ELF-1 (cell line): ENCODE measurements at places on chromosomes 1 and 21.
A peak's percentile ranks its signal among the peaks of the same experiment; 100 is the strongest.

- no peak for DNase-seq
Measured at GRCh38 chr1:84069236-84069845, 70.4 kb upstream of the TTLL7 start.

DNA sequence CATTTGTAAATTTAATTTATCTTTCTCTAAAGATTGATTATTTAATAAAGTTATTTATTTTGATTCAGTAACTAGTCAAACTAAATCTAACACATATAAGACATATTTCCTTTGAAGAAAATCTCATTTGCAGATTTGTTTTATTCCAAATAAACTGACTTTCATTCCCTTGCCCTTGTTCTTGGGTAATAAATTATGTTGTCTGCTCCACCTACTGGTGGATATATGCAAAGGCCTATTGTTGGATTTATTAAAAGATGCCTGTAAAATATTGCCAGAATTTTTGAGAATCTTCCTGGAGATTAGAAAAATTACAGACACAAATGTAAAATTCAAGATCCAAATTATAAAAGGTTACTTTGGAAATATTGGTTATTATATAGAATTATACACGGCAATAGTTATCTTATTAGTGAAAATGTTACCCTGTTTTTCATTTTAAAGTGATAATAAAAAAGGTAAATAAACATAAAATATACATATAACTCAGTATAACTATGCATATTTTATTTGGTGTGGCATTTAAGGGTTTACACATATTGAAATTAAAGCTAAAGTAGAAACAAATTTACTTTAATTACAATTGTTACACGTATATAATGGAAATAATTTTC, 116.1 kb downstream of the SPATA17 start:
- DNase-seq: no peak

GRCh38 chr1:80646053-80646452, 1154.7 kb upstream of the ADGRL2 start:
- no peak for DNase-seq

GRCh38 chr1:169427081-169427641, at the start of gene CCDC181:
CCDC181 (minus strand) TSS chr1:169427474; CDS start chr1:169424927, 2,547 bp downstream.
- peak; percentile 87 for DNase-seq

DNA sequence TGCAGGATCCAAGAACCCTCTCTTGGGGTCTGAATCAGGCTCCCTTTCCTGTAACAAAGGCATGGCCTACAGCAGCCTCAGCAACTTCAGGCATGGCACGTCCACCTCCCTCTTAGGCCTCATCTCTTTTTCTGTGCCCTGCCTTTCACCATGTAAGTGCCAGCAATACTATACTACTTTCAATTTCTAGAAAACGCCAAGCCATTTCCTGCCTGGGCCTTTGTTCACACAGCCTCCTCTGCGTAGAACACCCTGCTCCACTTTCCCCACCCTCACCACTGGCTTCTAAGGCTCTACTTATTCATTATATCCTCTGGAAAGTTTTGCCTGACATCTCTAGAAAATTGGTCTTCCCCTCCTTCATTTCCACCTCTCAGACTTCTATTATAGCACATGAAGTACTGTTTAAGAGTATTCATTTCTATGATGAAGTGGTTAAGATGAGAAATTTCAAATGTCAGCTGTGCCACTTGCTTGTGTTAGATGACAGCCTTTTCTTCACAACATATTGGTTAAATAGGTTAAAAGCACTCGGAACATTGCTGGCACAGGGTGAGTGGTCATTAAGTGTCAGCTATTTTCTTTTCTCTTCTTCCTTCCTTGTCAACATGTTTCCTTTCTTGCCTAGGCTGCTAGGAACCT, 41.6 kb upstream of the VWA5B1 start:
- DNase-seq: no peak

DNA sequence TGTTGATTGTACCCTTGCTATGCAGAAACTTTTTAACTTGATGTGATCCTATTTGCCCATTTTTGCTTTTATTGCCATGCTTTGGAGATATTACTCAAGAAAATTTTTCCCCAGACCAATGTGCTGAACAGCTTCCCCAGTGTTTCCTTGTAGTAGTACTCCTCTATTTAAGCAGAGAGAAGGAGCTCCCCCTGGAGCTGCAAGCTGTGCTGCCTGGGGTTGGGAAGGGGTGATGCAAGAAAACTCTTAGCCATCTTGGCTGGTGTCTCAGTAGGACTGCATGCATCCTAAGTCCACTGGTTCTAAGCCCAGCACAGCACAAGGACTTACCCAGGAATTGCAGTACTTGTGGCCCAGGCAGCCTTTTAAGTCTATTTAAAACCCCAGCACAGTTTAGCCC, 121.6 kb downstream of the NTMT2 start:
- DNase-seq: peak; percentile 23

DNA sequence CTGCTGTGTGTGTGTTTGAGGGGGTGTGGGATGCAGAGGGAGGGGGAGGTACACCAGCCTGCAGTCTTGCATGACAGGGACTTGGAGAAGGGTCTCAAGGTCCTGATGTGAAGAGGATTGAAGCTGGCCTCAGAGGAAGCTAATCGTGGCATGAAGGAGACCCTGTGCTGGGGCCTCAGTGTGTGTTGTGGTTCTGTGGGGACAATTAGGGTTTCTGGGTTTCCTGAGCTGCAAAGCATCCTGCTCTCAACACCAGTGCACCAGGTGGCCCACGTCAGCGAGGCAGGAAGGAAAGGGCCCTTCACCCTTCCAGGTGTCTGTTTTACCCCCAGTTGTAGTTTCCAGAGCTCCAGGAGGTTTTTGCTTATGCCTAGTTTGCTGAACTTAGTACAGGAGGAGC, 52.8 kb downstream of the TENT5C start:
- no peak for DNase-seq

- DNase-seq: no peak
Measured at GRCh38 chr1:87743256-87743655, 414.6 kb downstream of the LMO4 start.

- DNase-seq: no peak
Measured at GRCh38 chr1:160338580-160338979, 4.5 kb downstream of the COPA start.

DNA sequence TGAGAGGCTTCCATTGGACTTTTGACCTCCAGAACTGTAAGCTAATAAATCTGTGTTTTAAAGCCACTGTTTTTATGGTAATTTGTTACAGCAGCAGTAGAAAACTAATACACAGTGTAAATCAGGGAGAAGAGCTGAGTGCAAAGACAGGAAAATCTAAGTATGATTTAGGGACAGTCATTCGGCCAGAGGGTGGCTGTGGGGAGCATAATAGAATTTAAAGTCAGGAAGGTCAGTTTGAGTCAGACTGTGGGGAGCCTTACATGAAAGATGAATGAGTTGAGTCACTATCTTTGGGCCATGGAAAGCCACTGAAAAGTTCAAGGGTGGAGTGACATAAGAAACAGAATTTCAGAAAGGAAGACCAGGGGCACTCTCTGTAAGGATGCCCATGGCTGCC, 52.4 kb upstream of the SSX2IP start:
- DNase-seq: no peak

DNA sequence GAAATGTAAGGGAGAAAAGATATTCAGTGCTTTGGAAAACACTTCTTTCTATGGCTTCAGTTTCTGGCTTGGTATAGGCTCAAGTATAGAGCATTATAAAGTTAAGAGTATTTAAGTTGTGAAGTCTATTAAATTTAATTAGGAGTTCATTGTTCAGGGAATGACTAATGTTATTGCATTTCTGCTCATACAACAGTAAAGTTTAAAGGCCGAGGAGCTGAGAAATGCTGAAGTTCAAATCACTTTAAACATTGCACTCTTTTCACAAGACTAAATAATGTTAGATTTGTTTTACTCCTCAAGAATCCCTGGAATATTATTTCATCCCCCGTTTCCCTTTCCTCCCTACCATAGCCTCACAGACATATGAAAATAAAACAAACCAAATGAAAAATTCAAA, 30.1 kb downstream of the RGS5 start:
- DNase-seq: no peak

GRCh38 chr21:16159213-16159970, 429.6 kb downstream of the USP25 start:
- DNase-seq: no peak

DNA sequence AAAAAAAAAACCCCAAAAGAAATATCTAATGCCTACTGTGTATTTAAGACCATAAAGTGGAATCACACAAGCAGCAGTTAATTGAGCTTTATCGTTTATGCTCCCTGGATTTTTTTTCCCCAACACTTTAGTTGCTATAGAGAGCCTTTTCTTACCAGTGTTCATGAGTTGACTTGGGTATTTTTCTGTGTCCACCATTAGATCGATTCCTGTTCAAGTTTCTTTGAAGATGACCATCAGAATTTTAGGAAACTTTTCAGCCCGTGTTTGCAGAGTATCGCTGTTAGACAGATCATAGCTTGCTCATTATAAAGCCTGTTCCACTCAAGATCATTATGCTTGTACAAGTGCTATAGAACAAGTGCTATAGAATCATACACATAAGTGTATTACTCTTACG, 1.5 kb downstream of the RALGPS2 start:
- no peak for DNase-seq

- no peak for DNase-seq
Measured at GRCh38 chr1:231842441-231842840, 215.9 kb downstream of the DISC1 start.

DNA sequence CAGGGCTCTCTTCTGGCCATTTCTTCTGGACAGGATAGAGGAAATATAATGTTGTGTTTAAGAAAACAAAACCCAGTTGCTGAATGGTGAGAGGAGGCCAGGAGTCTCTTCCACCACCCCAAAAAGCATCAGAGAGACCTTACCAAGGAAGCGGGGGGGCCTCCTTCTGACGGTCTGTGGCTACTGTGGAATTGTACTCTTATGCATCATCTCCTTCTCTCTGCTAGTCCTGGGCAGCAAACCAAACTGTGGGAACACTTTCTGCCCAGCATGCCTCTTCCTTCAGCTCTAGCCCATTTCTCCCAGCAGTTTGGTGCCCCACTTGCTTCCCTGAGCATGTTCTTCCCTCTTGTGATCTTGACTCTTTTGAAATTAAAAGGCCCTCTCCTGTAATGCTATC, 157.7 kb downstream of the HHIPL2 start:
- no peak for DNase-seq

DNA sequence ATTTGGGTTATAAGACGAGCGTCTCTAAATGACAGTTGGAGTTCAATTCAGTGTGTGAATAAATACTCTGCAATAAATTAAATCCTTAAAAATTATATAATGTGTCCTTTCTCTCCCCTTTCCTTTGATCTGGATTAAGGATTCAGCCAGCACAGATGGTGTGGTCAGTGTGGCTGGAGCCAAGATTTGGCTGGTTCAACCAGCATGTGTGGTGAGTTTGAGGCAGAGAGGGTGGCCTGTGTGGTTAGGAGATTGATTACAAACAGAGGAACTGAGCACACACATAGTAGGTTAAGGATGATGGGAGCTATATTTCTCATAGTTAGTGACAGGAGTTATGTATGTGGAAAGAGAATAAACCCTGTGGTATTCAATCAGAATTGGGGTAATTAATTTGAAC, 14.2 kb upstream of the AMIGO1 start:
- no peak for DNase-seq

DNA sequence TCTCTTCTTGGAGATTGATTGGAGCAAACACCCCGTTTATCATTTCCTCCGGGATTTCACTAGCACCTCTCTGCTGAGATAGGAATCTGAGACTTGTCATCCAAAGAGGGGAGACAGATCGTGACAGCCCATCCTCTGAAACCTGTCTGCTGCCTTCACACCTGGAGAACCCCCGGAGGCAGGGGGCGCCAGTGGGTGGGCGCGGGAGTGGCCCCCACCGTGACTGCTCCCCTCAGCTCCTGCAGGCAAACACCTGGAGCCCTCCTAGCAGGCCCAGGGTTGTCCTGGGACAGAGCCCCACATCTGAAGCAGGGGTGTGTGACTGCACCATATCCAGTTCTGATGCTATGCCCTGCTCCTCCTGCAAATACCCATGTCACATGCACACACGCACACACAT, 209.5 kb upstream of the POU3F1 start:
- no peak for DNase-seq

- DNase-seq: peak; percentile 55
Measured at GRCh38 chr21:37368541-37369279, 2.1 kb downstream of the DYRK1A start.

DNA sequence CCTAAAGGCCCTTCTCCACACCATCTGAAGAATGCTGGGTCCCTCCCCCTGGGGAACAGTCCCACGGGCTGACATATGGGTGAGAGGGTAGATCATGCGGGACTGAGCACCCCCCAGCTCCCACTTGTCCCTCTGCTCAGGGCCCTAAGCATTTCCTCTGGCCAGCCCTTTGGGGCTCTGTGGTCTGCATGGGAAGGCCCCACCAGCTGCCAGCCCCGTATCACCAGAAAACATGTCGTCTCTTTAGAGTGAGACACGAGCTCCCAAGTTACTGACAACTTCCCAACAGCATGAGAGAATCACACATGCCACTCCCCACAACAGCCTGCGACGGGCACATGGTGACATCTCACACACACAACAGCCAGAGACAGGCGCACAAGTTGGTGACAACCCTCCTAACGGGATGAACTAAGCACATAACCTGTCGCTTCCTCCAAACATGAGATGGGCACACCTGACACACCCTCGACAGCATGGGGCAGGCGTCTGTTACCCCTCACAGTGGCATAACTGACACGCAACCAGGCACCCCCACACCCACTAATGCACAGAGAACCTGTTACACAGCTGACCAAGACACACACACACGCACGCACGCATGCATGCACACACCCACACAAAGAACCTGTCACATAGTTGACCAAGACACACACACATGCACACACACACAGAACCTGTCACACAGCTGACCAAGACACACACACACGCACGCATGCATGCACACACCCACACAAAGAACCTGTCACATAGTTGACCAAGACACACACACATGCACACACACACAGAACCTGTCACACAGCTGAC, 41.2 kb downstream of the AHDC1 start:
- DNase-seq: no peak

DNA sequence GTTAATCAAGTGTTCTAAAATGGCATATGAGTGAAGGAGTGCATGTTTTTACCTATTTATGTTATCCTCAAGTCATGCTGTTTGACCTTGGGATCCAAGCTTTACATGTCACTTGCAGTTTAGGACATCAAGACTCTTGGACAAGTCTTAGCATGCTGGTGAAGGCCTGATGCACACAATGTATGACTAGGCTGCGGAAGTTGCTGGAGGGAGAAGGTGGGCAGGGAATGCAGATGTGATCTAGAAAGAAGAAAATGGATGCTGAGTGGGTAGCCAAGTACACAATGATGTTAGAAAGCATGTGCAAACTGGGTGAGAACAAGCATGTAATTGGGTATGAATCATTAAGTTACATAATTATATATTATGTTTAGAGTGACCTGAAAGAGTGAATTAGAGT, 301.8 kb downstream of the BRINP2 start:
- no peak for DNase-seq

DNA sequence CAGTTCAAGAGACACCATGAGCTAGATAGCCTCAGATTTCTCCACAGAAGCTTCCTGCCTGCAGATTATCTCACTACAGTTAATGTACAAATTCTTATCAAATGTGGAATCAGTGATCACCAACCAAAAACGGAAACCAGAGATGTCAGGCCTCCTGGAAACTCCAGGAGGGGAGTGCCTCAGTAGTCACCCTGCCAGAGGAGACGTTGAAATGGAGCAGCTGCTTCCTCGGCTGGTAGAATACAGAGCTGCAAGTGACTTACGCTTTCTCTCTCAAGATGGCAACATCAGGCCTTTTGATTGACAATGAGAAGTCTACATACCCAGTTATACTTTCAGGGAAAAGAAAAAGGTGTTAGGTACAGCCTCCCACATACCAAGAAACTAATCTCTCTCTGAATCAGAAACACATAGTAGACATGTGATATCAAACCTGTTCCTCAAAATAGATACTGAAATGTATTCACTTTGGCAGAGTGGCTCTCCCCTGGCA, 52.2 kb downstream of the ACP6 start:
- no peak for DNase-seq

GRCh38 chr1:202213361-202214088, 19.9 kb downstream of the LGR6 start:
- DNase-seq: peak; percentile 78
